Esophagus muscularis mucosa (tissue), 4 donors: ENCODE measurements at places on chromosomes 3 and 15. TPM values are rescaled to one million over a fixed set of nuclear protein-coding genes. Genes with fewer than 3 reads are reported as not detected.

GRCh38 chr3:87361956-87362355 lies 85.6 kb upstream of the POU1F1 start:
- no peak overlapping the region for H3K27ac ChIP-seq
- no peak overlapping the region for H3K4me3 ChIP-seq
- DNase-seq, result no peak
- no peaks in the 10 kb centered on the region for H3K4me1 ChIP-seq
- H3K27me3 ChIP-seq, result no peaks in the 10 kb centered on the region
- H3K36me3 ChIP-seq, result no peaks in the 10 kb centered on the region

DNA sequence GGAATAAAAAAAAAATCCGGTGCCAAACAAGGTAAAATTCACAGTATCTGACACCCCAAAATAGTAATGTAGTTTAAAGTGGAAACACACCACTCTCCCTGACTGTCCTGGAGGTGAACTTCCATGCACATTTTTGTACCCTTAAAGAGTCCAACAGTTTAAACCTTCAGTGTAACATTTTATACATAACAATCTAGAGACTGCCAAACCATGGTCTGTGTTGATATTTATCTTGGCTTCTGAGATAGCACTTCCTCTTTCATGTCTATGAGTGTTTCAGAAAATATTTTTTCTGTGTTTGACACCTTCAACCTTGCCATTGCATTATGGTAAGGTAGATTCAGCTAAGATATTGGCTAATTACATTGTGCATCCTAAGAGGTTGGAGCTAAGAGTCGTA lies 13.9 kb downstream of the TMEM45A start:
- no peak for DNase-seq
- H3K4me1 ChIP-seq, result peaks cover 7% of the 10 kb centered on the region
- no peaks in the 10 kb centered on the region for H3K27me3 ChIP-seq
- no peaks in the 10 kb centered on the region for H3K36me3 ChIP-seq

- no peak overlapping the region for H3K27ac ChIP-seq
- no peaks in the 10 kb centered on the region for H3K36me3 ChIP-seq
- DNase-seq, result no peak
- H3K4me3 ChIP-seq, result no peak overlapping the region
- no peaks in the 10 kb centered on the region for H3K4me1 ChIP-seq
Observed at GRCh38 chr3:42353631-42354030, 56.8 kb downstream of the LYZL4 start.

GRCh38 chr3:4593014-4593413 lies 99.9 kb downstream of the ITPR1 start:
- H3K36me3 ChIP-seq, result no peaks in the 10 kb centered on the region
- H3K4me1 ChIP-seq, result peaks cover 66% of the 10 kb centered on the region
- no peak overlapping the region for H3K4me3 ChIP-seq
- DNase-seq, result no peak
- no peaks in the 10 kb centered on the region for H3K27me3 ChIP-seq
- H3K27ac ChIP-seq, result no peak overlapping the region

DNA sequence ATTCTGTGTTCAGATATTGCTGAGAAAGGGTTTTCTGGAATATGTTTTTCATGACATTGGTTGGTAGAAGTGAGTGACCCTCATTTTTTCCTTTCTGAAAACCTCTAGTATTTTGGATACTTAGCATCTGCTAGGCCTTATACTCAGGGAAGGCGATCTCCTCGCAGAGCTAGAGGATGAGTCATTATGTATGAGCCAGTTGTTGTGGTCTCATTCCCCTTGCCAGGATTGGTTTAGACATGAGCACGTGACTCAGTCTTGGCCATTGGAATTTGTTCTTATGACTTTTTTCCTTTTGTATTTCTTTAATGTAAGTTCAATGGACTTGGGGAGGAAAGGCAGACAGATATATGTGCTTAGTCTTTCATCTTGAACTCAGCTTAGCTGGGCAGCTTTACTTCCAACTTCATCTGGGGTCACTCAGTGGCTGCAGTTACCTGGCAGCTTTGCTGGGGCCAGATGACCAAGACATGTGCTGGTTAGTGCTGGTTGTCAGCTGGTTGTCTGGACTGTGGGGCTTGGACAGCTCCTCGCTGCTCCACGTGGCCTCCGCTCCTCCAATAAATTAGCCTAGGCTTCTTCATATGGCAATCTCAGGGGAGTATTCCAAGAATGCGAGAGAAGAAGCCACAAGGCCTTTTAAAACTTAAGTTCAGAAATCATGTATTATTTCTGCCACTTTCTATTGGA lies 207.5 kb downstream of the IL20RB start:
- no peaks in the 10 kb centered on the region for H3K27me3 ChIP-seq
- no peak overlapping the region for H3K27ac ChIP-seq
- DNase-seq, result no peak
- no peak overlapping the region for H3K4me3 ChIP-seq
- H3K4me1 ChIP-seq, result peaks cover 22% of the 10 kb centered on the region
- H3K36me3 ChIP-seq, result no peaks in the 10 kb centered on the region

DNA sequence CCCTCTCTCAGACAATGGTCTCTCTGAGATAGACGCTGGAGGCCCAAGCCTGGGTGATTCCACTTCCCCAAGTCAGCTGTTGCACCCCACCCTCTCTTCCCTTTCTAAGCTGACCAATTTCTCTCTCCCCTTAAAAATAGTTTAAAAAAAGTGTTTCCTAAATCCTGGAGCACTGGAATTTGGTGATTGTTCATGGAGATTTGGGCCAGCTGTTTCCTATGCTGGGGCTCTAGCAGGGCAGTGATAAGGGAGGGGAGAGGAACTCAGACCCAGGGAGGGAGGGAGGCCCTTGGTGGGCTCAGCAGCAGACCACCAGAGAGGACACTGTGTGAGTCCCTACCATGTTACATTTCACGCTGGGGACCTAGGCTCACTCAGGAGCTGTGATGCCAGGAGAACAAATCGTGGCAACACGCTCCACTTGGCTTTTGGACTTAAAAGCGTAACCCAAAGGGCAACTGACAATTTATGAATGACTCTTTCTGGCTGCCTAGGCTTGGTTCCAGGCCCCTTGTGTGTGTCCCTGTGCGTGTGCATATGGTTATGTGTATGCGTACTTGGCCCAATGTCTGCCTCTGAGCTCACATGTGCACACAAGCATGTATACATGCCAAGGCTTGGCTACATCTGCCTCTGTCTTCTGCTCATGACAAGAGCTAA lies 59.8 kb upstream of the INSYN1 start:
- no peaks in the 10 kb centered on the region for H3K27me3 ChIP-seq
- no peaks in the 10 kb centered on the region for H3K4me1 ChIP-seq
- no peak for DNase-seq

DNA sequence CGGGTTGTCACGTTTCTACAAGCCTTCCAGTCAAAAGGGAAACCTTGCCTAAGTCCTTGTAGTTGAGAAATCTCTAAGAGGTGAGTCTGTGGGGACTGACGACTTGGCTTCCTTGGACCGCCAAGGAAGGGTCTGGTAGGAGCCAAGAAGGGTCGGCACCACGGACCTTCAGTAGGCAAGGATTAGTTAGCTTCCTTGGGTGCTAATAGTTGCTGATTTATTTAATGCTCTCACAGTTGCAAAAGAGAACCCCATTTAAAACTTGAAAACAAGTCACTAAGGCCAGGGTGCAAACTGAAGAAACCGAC lies 361 bp upstream of the LCMT2 start:
- peak overlapping the region; percentile 96 for H3K27ac ChIP-seq
- no peaks in the 10 kb centered on the region for H3K27me3 ChIP-seq
- peak overlapping the region; percentile 82 for H3K4me3 ChIP-seq
- no peak for DNase-seq

DNA sequence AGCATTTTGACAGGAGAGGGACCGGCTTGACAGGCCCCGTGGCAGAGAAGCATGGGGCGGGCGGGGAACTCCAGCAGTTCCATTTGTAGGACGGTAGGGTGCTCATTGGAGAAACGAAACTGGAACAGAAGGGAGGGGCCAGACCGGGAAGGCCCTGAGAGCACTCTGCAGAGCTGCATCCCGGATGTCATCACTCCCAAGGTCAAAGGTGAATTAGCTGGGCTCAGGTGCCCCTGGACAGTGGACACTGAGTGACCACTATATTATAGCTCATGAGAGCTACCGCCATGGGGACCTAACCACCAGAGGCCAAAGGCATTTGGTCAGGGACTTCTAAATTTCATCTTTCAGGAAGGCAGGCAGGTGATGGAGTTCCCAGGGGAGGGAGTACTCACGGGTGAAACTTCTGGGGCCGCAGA lies 7.3 kb downstream of the CSRNP1 start:
- no peak for DNase-seq
- peaks cover 52% of the 10 kb centered on the region for H3K36me3 ChIP-seq
- no peaks in the 10 kb centered on the region for H3K27me3 ChIP-seq
- H3K4me3 ChIP-seq, result no peak overlapping the region
- H3K4me1 ChIP-seq, result peaks cover 95% of the 10 kb centered on the region

DNA sequence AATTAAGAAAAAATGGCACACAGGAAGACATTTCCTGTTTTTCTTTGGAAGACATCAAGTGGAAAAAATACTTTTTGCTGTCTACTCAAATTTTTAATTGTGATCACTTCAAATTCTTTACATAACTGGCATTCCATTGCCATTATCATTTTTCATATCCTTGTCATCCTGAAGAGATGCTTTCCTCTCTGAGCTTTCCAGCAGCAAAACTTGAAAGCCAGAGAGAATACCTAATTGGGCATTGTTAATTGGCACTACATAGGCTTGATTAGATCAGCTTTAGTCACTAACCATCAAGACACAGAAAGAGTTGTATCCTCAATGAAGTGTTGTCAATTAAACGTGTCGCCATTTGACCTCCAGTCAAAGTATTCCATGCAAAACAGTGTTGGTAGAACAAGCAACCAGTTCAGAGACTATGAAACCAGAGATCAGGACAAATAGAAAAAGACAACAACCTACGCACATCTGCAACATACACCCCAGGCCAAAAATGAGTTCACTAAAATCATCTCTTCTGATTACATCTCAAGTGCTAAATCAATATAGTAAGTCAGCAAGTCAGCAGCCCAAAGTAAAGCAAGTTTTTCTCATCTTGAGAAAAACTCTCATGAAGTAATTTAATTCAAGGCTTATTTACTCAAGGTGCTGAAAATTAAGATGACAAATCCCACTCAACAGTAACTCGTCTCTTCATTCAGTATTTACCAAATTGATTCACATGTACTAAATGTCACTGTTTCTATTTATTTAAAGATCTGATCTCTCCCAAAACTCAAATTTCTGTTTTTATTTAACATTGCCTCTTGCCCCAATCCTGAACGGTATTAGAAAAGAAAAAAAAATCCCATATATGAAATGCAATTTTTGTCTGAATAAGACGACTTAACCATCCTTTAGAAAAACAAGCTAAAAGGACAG lies 123.0 kb downstream of the SUCLG2 start:
- no peak for DNase-seq
- peaks cover 9% of the 10 kb centered on the region for H3K4me1 ChIP-seq
- H3K36me3 ChIP-seq, result peaks cover 25% of the 10 kb centered on the region
- H3K4me3 ChIP-seq, result no peak overlapping the region
- no peak overlapping the region for H3K27ac ChIP-seq

DNA sequence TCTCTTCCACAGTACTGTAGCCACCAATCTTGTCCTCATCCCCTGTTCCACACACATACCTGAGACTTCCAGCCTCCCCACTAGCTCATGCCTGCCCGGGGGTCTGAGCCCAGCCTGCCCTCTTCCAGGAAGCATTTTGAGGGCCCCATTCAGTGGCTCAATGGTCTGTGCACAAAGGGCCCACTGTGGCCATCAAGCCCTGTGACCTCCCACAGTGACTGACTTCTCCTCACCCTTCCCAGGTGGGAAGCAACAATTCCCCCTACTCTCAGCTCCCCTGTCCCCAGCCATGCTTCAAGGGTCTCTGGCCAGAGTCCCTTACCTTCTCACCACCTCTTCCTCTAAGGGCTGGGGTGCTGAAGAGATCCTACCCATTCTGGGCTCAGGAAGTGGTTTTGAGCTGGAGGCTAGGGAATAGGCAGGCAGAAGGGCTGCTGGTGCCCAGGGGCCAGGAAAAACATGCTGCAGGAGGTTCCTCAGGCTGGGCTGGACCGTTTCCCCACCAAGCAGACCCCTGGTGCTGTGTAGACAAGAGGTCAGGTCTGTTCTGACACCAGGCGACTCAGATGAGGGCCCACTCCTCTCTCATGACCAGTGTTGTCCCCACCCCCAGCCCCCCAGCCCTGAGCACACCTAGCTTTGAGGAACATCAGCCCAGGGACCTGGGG lies 3.0 kb upstream of the KLF15 start:
- H3K36me3 ChIP-seq, result no peaks in the 10 kb centered on the region
- no peak overlapping the region for H3K27ac ChIP-seq
- peaks cover 14% of the 10 kb centered on the region for H3K4me1 ChIP-seq
- no peak for DNase-seq
- no peaks in the 10 kb centered on the region for H3K27me3 ChIP-seq
- no peak overlapping the region for H3K4me3 ChIP-seq

Gene TM4SF4
- total RNA-seq, result 2.7 TPM
